ENCODE measurements at places on chromosomes 3 and 15. TPM values are rescaled to one million over a fixed set of nuclear protein-coding genes. Genes with fewer than 3 reads are reported as not detected.

GRCh38 chr3:55288657-55289056 is 198.4 kb downstream of the WNT5A start:
- H3K36me3 ChIP-seq, result no peaks in the 10 kb centered on the region
- no peak overlapping the region for H3K27ac ChIP-seq
- H3K4me3 ChIP-seq, result no peak overlapping the region
- no peaks in the 10 kb centered on the region for H3K4me1 ChIP-seq
- DNase-seq, result no peak

DNA sequence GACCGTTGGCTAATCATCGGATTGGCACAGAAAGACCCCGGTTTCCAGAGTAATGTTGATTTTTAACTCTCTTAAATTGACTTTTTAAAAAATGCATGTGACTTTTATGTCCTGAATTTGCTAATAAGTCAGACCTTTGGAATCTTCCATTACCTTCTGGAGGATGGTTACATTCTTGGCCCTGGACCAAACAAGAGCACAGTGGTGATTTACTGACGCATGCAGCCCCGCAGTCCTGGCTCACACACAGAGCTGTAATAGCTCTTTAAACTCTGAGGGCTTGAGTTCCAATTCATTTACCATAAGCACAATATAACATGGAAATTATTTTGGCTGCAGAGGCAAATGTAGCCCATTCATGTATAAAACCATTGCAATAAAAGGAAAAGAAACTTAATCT is 25.1 kb downstream of the SOX14 start:
- no peaks in the 10 kb centered on the region for H3K4me1 ChIP-seq
- no peak for DNase-seq
- no peak overlapping the region for H3K4me3 ChIP-seq
- H3K27me3 ChIP-seq, result no peaks in the 10 kb centered on the region

DNA sequence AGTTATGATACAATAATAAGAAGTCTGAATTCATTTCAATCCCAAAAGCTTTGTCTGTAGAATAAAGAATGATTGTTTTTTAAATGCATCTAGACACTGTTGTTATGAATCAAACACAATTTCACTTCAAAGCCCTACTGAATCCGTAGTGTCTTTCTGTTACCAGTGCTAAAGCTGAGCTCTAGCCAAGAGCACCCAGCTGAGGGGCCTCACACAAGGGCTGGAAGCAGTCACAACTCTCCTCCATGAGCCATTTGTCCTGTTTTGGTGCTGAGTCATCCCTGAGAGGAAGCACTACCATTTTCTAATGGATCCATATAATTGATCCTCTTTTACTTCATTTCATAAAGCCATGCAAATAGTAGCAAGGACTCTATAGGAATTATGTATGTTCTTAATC is 158.2 kb upstream of the ANKRD28 start:
- no peaks in the 10 kb centered on the region for H3K4me1 ChIP-seq
- H3K27ac ChIP-seq, result no peak overlapping the region
- H3K36me3 ChIP-seq, result no peaks in the 10 kb centered on the region
- H3K27me3 ChIP-seq, result no peaks in the 10 kb centered on the region
- DNase-seq, result no peak
- no peak overlapping the region for H3K4me3 ChIP-seq

- DNase-seq, result no peak
- H3K4me3 ChIP-seq, result no peak overlapping the region
- no peak overlapping the region for H3K27ac ChIP-seq
- H3K36me3 ChIP-seq, result no peaks in the 10 kb centered on the region
Observed at GRCh38 chr3:169939320-169939719, 27.3 kb upstream of the SEC62 start.

ROBO2 gene
- total RNA-seq, result not detected

GRCh38 chr15:91795235-91795634 is 58.3 kb upstream of the SLCO3A1 start:
- no peaks in the 10 kb centered on the region for H3K27me3 ChIP-seq
- H3K36me3 ChIP-seq, result no peaks in the 10 kb centered on the region
- no peak overlapping the region for H3K4me3 ChIP-seq
- H3K4me1 ChIP-seq, result no peaks in the 10 kb centered on the region
- no peak for DNase-seq

THAP10 gene
- 0.20 TPM for total RNA-seq

DNA sequence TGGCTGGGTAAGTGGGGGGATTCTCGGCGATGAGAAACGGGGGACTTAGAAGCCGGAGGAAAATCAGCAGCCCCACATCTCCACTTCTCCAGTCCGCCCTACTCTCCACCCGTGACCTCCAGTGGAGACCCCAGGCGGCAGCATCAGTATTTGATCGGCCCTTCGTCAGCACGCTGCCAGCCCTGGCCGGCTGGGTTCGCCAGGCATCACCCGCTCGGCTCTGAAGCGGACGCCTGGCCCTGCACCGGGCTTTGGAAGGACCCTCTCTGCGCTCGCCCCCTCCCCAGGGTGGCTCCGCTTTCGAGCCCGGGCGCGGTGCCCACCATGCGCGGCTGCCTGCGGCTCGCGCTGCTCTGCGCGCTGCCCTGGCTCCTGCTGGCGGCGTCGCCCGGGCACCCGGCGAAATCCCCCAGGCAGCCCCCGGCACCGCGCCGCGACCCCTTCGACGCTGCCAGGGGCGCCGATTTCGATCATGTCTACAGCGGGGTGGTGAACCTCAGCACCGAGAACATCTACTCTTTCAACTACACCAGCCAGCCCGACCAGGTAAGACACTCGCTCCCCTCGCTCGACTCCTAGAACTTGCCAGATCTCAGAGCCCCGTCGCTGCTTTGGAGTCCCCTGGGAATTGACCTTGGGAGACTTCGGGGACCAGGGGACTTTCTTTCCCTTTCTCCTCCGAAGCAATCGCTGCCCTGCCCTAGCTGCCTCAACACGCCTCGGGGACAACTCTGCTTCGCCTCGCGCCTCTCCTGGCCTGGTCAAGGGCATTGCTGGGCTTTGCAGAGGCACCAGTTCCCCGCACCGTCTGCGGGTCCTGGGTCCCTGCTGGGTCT is 561 bp downstream of the SIDT1 start:
- H3K27me3 ChIP-seq, result no peaks in the 10 kb centered on the region
- H3K4me3 ChIP-seq, result peak overlapping the region; percentile 94
- peak; percentile 20 for DNase-seq
- H3K36me3 ChIP-seq, result no peaks in the 10 kb centered on the region

ST8SIA2 gene
- not detected for total RNA-seq

DNA sequence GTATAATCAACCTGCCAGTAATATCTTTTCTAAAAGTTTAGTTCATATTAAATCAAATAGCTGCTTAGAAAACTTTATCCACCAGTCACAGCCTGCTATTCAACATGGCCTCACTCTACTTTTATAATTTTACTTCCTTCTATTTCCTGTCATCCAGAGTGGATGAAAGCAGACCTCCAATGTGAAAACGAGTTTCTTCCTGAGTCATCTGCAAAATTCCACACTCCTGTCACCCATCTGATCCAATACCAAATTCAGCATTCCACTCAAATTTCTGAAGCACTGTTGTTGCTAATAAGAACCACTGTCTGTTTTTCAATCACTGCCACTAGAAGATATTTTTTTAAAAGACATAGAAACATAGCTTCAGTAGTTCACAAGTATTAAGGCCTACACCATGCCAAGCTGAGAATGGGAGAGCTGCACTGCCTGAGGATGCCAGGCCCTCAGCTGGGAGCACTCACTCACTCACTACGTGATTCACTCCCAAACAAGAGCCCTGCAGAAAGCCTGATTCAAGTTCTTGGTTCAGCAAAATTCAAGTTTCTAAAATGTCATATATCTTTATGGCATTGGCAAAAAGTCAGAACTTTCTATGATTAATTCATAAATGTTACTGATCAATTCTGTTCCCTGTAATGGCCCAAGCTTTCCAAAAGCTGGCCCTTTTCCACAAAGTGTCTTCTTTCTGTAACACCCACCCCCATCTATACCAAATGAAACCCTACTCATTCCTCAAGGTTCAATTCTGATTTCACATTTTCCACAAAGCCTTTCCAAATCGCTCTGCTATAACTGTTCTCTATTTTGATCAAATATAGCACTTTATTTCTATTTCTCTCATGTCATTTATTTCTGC is 82.9 kb downstream of the FSIP1 start:
- DNase-seq, result no peak
- no peak overlapping the region for H3K4me3 ChIP-seq
- H3K36me3 ChIP-seq, result no peaks in the 10 kb centered on the region
- H3K4me1 ChIP-seq, result no peaks in the 10 kb centered on the region
- no peaks in the 10 kb centered on the region for H3K27me3 ChIP-seq
- peak overlapping the region; percentile 28 for H3K27ac ChIP-seq
